T-helper 17 cell (primary cell): ENCODE measurements at places on chromosomes 7 and 10. TPM values are rescaled to one million over a fixed set of nuclear protein-coding genes. Genes with fewer than 3 reads are reported as not detected.

DNA sequence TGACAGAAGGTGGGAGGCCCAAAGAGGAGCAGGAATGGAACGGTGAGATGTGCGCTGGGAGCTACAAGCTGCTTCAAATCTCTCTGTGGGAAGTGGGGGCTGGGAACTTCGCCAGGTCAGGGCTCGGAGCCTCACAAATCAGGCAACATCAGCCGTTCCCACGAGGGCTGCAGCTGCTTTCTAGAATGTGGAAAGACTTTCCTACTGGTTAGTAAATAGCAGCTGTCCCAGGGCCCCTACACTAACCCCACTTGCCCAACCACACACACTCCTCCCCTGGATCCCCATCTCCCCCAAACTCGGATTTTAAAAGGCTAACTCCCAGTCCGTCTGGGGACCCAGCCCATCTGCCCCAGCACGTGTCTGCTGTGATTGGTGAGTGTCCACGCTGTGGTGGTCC is 40.6 kb upstream of the PITRM1 start:
- no peak for DNase-seq

GRCh38 chr10:4708123-4708759 is 117.8 kb upstream of the AKR1E2 start:
- DNase-seq = no peak

PAX2 gene
- total RNA-seq = not detected

- DNase-seq = no peak
Measured at GRCh38 chr10:58576751-58577436, 64.2 kb downstream of the BICC1 start.

BLNK gene
- total RNA-seq = not detected

- DNase-seq = no peak
Measured at GRCh38 chr10:124144536-124144935, 51.1 kb upstream of the CHST15 start.

GRCh38 chr7:132275416-132276233 is 300.6 kb downstream of the PLXNA4 start:
- DNase-seq = no peak

DNA sequence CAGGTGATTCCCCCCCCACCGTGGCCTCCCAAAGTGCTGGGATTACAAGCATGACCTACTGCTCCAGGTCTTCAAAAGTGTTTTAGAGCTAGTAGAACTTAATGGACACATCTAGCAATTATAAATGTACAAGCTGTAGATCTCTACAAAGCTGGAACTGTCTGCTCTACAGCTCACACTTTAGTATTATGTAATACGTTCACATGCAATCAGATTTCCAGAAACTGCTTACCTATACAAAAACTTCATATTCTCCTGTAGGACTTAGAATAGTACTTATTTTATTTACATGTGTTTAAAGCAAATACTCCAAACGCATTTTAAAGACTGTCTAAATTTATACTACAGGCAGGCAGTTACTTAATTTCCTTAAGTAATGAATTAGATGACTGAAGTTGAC is 39.2 kb upstream of the ASL start:
- DNase-seq = no peak

- DNase-seq = no peak
Measured at GRCh38 chr7:45031829-45032228, 31.8 kb downstream of the CCM2 start.

DNA sequence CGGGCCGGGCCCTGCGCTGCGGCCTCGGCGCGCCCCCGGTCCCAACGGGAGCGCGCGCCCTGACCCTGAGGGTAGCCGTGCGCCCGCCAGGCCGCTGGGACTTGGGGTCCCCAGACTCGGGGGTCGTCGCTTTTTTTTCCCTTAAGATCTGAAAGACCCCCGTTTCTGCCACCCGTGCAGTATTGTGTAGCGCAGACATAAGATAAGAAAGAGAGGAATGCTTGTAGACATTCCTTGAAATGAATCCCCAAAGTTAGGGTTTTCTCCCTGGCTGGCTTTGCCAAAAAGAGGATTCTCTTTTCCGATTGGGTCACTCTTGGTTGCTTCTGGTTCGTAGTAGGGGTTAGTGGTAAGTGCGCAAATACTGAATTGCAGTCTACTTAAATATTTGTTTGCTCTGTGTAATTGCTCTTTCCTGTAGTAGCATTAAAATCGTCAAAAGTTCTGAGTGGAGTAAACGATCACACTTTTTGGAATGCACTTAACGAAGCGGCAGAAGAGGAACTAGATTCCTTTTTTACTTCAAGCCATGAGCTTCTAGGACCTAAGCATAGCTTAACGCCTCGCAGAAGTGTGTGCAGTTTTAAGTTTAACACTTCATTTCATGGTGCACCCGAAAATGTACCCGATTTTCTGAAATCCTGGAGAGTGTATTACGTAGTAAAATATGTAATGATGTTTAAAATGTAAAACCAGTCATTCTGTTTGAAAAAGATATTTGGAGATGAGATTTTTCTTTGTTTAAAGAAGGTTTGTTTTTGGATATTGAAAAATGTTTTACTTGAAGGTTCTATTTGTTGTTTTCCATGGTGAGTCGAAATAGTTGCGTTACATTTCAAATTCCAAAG is 1.3 kb downstream of the CUL1 start:
- no peak for DNase-seq

WIPF3 gene
- 0.08 TPM for total RNA-seq

ITIH5 gene
- total RNA-seq = not detected

- no peak for DNase-seq
Measured at GRCh38 chr10:45437587-45438465, 63.8 kb downstream of the ALOX5 start.

ZNF853 gene
- total RNA-seq = 1.1 TPM

- no peak for DNase-seq
Measured at GRCh38 chr10:28781296-28781695, 104.0 kb downstream of the BAMBI start.

DNA sequence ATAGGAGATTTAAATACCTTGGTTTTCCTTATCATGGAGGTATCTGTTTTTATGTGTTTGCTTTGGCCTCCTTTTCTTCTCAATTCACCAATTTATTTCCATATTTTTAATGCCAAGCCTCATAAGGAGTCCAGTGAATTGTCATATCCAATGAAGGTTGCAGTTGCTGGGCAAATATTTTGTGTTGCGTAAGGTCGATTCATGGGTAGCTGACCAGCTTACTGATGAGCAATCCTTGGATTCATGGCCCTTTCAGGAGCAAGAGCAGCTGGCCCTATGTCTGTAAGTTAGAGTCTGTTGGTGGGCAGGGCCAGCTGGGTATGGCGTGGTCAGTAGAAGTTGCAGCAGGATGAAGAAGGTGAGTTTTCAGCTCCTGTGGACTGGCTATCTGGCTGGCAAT is 182.9 kb downstream of the PFKFB3 start:
- DNase-seq = no peak
